ENCODE measurements at places on chromosomes 5 and 9.

GRCh38 chr5:128093368-128093767 is 9.8 kb downstream of the SLC12A2 start:
- DNase-seq: no peak

GRCh38 chr9:74920944-74921626 is 31.6 kb downstream of the C9orf40 start:
- DNase-seq: no peak

DNA sequence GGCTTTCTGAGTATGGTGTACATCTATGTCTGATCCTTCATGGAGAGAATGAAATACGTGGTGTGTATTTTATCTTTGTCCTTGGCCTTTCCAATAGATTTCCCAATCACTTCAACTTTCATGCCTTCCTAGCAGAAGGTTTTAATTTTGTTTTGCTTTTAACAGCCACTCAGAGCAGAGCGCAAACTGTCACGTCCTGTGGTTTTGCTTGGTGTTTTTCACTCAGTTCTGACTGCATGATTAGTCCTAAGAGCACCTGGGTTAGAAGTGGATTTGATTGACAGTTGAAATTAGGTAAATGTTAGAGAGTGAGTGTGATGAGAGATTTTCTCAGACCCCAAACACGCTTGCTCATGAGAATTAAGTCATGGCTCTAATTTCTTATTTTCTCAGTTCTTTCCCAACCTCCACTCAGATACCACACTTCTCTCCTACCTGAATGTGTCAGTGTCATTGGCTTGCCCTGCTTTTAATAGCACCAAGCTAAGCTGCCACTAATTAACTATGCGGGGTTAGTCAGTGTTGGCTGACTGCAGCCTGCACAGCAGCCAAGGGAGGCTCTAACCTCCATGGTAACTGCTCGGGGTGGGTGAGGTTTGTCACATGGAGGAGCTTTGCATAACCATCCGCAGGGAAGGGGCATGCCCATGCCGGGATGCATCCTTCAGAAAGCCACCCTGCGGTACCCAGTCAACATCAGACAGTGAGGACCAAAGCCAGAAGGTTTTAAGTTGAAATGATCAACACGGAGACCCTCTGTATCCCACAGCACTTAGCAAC is 173.4 kb downstream of the NR3C1 start:
- no peak for DNase-seq

DNA sequence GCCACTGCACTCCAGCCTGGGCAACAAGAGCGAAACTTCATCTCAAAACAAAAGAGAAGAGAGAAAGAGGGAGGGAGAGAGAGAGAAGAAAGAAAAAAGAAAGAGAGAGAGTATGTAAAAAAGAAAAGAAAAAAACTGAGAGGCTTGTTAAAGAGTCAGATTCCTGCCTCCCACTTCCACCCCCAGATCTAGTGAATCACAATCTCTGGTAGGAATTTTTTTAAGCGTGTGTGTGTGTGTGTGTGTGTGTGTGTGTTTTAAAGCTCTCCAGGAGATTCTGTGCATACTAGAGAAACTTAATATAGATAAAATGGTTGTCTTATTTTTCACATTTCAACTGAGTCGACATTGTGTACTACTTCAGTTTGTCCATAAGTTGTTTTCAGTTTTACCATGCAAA is 32.0 kb downstream of the SAR1B start:
- no peak for DNase-seq

- no peak for DNase-seq
Observed at GRCh38 chr9:81317223-81317622, 372.1 kb downstream of the TLE1 start.

GRCh38 chr5:127275641-127276193 is 14.9 kb upstream of the MEGF10 start:
- no peak for DNase-seq

- no peak for DNase-seq
Observed at GRCh38 chr5:96143450-96143849, 181.8 kb upstream of the ELL2 start.

DNA sequence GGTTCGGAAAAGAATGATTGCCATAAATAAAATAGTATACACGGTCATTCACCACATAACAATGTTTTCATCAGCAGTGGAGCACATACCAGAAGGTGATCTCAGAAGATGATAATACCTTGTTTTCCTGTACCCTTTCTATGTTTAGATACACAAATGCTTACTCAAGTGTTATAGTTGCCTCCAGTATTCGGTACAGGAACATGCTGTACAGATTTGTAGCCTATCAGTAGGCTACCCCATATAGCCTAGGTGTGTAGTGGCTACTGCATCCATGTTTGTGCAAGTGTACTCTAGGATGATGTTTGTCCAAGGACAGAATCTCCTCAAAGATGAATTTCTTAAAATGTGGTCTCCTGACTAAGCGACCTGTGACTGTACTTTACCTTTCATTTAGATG is 59.2 kb downstream of the ICE1 start:
- DNase-seq: no peak

DNA sequence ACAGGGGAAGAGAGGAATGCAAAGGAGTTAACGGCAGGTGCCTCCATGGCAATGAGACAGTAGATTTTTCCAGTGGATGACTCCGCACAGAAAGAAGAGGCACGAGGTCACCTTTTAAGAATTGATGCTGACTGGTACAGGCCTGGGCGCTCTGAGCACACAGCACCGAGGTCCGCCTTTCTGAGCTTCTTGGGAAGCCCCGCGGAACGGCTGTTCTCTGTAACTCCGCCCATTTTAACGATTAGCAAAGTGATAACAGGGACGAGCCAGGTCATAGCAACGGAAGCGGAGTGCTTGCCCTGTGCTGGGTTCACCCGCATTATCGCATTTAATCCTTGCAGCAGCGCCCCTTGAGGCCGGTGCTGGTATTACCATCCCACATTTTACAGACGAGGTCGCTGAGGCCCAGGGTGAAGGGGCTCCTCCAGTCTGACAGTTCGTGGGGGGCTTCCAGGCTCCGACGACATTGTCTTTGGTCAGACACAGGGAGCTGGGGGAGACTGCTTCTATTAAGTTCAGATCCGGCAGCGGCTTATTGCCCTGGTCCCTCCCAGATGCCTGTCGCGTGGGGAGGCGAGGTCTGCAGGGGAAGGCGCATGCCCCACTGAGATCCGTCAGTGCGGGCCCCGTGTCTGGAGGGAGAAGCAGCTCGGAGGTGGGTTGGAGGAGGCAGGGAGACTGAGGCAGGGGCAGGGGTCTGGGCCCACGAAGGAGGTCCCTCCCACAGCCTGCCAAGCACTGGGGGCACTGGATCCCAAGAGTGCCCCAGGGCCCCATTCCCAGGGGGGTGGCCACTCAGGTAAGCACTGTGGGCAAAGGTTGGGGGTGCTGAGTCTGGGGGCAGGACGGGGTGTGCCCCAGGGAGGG is 22.3 kb upstream of the HMCN2 start:
- no peak for DNase-seq

DNA sequence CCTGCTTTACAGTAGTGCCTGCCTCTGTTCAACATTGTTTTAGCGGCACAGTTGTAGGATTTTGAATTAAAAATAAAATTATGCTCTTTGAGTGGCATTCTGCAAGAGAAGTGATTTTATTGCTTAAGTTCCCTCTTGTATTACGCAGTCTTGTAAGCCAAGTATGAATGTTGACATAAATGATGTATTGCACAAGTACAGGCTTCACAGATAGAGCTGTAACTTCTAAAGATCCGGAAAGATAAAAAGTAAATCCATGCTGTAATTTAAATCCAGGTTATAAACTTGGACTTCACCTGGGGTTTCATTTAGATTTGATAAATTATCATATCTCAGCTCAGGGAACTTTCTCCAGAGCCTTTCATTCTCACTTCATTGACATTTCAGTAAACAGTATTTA is 1114.7 kb downstream of the PTPRD start:
- DNase-seq: no peak

DNA sequence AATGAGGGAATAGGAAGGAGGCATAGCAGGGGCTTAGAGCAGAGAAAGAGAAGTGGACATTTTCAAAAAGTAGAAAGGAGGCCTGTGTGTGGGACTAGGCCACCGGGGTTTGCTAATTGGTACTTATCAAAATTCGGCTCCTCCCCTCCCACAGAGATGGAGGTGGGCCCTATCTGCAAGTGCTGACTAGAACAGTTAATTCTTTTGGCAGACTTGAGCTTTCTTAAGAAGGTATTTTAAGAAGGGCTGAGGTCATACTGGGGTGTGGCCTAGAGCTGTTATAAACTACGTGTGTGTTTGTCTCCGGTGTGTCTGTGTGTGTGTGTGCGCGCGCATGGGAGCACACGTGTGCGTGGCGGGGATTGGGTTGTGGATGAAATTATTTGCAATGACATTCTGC is 1086.5 kb downstream of the EFNA5 start:
- DNase-seq: no peak

DNA sequence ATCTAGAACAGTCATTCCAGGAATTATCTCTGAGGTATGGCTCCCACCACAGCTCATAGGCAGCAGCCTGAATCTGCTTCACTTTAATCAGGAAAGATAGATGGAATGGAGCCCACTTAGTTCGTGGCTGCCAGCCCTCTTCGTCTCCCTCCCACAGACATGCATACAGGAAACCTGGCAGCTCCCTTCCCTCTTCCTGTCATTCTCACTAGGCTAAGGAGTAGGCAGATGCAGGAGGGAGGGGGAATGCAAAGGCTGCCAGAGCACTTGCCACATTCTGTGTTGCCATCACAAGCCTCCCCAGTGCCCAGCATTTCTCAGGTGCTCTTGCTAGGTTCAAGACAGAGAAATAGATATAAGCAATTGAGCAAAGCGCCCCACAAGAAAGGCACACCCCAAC is 378.9 kb downstream of the ELAVL2 start:
- DNase-seq: no peak

DNA sequence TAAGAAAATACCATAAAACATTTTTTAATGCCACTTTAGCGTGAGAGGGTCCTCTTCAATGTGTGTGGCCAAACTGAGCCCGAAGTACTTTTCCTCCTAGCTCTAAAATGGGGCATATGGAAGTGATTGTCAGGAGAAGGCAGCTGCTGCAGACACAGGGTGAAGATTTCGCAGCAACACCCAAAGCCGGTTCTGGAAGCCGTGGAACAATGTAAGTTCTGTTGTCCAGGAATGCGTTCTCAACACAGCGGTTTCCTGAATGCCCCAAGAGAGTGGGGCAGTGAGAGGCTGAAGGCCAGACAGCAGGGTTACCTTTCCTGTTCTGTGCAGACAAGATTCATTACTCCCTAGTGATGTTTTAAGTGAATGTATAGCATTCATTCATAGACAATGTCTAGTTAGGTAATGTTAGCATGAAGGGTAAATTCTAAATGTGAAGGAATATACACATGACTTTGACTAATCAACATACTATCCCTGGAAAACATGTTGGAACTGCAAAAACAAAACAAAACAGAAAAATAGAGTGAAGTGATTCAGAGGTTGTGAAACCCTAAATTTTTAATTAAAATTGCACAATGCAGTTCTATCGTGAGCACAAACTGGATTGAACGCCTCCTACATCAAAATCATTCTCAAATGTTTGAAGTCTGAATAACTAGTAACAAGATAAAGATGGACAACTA is 197.0 kb upstream of the SEMA6A start:
- DNase-seq: no peak

- DNase-seq: no peak
Observed at GRCh38 chr9:87641067-87641466, 84.9 kb upstream of the CTSL start.

DNA sequence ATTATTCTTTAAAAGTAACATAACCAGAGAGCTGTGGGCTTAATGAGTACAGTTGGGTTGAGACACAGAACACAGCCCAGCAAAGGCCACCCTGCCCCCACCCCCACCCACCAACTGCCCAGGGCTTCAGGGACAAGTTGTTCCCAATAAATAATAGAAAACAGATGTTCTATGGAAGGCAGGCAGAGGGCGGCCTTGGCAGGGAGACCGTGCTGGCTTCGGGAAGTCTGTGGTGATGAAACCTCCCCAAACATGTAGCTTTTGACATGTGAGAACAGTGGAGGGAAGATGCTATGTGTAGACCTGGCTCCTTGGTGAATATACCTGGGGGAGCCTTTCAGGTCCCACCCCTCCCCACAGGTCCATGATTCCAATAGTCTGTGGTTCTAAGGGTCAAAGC is 10.0 kb downstream of the TRAF1 start:
- DNase-seq: no peak

DNA sequence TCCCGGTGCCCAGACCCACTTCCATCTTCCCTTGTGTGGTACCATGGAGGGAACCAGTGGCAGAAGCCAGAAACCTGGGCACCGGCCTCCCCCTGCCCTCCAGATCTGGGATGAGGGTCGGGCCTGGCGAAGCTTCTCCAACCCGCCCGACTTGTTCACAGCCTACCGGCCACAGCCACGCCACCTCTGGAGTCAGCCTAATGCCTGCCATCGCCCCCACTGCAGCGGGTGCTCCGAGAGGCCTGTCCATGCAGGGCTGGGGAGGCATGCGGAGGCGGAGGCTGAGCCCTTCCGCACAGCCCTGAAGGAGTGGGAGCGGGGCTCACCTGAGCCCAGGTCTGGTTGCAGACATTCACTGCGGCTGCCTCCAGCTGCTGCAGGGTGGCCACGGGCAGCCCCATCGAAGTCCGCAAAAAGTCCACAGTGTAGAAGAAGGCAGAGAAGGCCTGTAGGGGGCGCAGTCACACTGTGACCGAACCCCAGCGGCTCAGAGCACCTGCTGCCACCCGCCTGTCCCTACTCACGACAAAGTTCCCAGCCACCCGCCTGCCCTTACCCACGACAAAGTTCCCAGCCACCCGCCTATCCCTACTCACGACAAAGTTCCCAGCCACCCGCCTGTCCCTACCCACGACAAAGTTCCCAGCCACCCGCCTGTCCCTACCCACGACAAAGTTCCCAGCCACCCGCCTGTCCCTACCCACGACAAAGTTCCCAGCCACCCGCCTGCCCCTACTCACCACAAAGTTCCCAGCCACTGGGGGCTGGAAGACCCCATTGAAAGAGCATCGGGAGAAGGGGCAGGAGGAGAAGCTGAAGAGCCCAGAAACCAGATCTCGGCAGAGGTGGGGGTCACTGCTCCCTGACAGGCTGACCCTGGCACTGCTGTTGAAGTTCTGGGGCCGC is 3.8 kb upstream of the NPDC1 start:
- no peak for DNase-seq

DNA sequence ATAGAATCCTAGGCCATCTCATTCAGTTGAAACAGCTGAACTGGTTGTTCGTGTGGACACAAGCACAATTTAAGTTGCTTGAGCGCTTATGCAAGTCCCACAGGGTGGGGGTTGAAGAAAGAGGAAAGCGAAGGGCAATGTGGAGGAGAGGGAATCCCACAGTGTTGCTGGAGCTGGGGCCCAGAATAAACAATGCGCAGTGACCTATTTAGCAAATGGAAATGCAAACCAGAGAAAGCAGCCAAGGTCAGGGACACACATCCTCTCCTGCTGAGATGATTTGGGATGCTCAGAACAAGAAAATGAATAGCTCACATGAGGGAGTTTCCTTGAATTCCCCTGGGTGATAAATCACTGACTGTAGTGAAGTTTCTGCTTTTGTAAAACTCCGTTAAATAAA is 838.3 kb downstream of the TLE4 start:
- DNase-seq: no peak

GRCh38 chr5:132056610-132057497 is 3.6 kb upstream of the IL3 start:
- no peak for DNase-seq
